CD4-positive, CD25-positive, alpha-beta regulatory T cell (primary cell): ENCODE measurements at places on chromosomes 7 and 10.

DNA sequence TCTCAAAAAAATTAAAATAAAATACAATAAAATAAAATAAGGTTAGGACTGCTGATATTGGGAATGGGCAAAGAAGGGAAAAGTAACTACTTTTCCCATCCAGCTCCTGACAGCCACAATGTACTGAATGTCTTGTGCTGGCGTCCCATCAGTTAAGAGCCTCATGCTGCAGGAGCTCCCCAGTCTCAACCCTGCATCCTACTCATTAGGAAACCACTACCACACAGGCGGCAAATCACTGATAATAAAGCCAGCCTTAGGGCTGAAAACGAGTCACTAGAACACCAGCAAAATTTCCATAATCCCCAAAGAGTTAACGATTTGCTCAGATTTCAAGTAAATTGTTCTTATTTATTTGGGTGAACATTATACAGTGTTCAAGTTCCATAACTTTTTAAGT is 4.3 kb downstream of the YWHAG start:
- DNase-seq, result no peak

- no peak for DNase-seq
These were observed 60.5 kb downstream of the RNF133 start for GRCh38 chr7:122638459-122638858.

- no peak for DNase-seq
These were observed 636.3 kb downstream of the PARD3 start for GRCh38 chr10:34178756-34179155.

DNA sequence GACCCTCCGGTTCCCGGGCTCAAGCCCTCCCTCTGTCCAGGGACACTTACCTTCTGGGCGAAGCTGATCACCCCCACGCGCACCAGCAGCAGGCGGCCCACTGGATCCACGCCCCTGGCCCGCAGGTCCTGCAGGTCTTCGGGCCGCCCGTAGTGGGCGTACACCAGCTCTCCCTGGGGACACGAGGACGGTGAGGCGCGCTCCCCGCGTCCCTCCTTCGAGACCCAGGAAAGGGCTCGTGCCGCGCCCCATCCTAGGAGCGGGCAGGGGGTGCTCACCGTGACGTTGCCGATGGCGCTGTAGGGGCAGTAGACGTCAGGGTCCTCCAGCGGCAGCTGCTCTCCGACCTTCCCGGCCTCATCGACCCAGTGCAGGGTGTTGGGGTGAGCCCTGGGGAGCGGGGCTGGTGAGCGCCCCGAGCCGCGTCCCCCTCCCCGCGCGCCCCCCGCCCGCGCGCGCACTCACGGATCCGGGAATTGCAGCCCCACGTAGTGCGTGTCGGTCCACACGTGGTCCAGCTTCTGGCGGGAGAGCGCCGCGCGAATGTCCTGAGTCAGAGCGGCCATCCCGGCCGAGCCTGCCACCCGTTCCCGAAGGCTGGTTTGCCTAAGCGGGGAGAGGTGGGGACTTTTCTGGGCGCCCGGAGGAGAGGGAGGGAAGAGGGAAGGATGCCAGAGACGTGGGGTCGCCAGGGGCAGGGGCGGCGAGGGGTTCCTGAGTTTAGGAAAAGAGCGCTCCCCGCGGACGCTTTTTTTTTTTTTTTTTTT is 8.2 kb downstream of the TFR2 start:
- peak; percentile 75 for DNase-seq

GRCh38 chr10:18100669-18101068 is 39.6 kb upstream of the CACNB2 start:
- DNase-seq, result no peak

- no peak for DNase-seq
These were observed 163.2 kb upstream of the GPR26 start for GRCh38 chr10:123502983-123503382.

DNA sequence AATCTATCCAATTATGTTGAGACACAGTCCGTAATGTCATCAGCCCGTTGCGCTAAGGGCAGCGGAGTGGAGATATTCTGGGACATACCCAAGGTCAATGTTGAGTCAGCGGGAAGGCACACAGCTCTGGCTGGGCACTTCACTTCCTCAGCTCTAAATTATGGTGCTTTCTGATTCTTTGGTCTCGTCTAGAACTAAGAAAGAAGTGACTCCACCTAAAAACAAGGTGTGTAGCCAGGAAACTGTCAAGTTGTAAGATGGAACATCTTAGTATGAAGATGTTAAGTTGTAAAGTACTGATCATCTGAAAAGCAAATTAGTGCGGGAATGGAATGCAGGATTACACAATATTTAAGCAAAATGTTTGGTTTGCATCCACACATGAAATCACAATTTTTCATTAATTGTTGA is 43.1 kb downstream of the BAIAP2L1 start:
- DNase-seq, result no peak

GRCh38 chr10:28075424-28075823 is 76.5 kb upstream of the ODAD2 start:
- no peak for DNase-seq

GRCh38 chr7:95986178-95986764 is 213.9 kb downstream of the DYNC1I1 start:
- no peak for DNase-seq

DNA sequence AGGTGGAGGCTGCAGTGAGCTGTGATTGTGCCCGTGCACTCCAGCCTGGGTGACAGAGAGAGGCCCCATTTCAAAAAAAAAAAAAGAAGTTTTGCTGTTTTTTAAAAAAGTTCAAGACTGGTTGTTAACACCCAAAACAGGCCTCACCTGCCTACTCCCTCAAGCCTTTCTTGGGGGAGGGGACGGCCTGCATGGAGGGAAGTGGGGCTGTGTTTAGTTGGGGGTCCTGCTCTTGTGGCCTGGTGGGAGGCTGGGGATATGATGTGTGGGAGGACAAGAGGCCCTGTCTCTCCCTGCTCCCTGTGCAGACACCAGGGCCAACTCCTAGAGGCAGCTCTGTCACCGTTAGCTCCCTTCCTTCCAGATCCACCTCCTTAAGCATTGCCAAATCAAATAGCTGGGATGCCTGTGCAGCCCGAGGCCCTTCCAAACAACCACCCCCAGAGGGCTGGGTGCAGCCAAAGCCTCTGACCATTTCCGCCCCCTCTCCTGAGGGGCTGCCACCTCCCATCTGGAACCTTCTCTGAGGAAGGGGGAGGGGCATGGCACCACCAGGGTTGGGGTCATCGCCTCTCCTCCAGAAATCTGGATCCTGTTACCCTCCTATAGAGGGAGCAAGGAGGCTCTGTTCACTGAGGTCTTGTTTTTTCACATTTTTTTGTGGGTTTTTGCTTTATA is 32.9 kb upstream of the ANKRD2 start:
- no peak for DNase-seq

- DNase-seq, result no peak
These were observed 181.1 kb downstream of the HERPUD2 start for GRCh38 chr7:35513828-35514227.

DNA sequence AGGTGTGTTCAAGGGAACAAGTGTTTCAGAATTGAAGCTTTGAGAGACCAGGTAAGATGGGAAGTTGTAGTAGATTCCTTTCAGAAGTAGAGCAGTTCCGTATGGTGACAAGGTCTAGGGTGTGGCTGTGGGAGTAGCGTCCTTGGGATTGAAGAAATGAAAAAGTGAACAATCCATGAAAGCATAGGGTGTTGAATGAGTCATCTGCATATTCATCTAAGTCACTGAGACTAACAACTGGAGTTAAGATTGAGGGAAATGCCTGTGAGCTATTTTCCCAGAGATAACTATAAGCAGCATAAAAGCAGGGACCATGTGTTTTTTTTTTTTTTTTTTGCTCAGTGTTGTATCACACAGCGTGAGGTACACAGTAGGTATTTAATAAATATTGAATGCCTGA is 134.8 kb downstream of the PHTF2 start:
- DNase-seq, result no peak

DNA sequence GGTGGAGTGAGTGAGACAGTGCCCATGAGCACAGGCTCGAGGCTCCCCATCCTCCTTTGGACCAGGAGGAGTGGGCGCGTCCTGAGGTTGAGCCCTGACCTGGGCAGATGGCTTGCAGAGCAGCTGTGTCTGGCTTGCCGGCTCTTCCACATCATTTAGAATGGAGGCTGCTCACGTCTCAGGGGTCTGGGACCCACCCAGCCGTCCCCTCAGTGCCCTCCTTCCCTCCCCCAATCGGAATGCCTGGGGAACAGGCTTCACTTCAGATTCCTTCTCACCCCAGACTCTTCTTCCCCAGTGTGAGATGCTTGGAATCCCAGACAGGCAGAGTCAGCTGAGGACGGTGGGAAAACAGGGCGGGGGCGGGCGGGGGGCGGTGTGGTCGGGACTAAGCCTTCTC is 968.6 kb upstream of the ZNF722 start:
- no peak for DNase-seq

DNA sequence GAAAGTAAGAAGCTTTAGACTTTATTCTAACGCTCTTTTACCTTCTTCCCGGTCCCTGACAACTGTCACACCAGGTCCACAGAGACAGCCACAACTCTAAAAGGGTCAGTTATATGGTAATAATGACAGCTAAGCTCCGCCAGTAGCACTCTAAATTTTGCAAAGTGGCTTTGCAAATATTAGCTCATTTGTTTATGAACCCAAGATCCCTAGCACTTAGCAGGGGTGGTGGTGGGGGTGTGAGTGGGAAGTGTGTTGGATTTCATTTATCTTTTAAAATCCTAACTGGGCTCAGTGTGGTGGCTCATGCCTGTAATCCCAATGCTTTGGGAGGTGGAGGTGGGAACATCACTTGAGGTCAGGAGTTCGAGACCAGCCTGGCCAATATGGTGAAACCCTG is 34.8 kb upstream of the SDK1 start:
- DNase-seq, result no peak

- no peak for DNase-seq
These were observed 1.4 kb upstream of the PILRB start for GRCh38 chr7:100356416-100357068.

DNA sequence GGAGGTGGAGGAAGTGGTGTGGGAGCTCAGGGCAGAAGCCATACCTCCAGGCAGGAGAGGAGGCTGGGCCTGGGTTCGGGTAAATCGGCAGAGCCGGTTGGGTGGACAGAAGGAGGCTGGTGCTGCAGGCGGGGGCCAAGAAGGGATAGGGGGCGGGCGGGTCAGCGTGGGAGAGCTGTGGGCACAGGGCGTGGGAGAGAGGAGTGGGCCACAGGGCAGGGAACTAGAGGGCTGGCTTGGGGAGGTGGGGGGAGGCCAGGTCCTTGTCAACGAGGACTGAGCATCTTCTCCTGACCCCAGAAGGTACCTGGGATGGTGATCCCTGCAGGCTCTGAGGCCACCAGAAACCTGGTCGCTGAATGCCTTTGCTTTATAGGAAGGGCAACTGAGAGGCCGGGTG is 11.9 kb downstream of the LAT2 start:
- DNase-seq, result no peak

DNA sequence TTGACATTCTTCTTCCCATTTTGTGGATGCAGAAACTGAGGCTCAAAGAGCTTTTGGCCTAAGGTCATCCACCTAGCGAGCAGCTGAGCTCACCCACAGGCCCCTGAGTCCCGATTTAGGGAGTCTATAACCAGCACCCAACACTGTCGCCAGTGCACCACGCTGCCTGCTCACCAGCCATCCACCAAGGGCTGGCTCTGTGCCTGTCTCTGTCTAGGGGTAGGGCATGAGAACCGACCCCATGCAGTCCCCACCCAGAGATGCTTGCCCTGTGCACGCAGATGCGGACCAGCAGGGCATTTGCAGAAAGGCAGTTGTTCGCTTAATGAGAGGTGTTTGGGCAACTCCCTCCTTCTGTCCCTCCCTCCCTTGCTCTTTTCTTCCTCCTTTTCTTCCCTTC is 97.2 kb downstream of the GRK5 start:
- DNase-seq, result no peak

DNA sequence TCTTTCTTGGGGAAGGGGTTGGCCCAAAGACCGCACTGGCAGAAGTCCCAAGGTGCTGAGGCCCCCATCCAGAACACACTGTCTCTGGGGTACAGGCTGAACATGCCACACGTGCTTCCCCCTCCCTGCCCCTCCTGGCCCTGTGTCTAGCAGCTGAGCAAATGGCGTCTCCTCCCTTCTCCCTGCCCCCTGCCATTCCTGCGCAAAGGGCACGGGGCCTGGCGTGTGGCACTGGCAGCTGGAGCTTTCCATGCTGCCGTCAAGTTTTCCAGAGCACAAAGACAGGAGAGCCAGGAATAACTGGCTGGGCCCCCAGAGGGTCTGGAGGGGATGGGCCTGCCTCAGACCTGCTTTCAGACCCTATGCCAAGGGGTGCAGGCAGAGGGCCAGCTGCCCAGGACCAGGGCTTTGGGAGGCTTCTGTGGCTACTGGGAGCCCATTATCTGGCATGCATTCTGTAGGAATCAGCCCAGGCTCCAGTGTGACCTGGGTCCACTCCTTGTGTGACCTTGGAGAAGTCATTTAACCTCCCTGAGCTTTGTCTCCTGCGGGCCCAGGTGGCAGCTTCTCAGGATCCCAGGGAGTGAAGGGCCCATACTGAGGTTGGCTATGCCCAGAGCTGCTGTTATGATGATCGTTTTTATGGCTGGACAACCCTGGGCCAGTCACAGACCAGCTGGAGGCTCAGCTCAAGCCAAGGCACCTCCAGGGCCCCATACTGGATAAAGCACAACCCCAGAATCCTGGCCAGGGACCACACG is 710 bp upstream of the LDB3 start:
- no peak for DNase-seq

DNA sequence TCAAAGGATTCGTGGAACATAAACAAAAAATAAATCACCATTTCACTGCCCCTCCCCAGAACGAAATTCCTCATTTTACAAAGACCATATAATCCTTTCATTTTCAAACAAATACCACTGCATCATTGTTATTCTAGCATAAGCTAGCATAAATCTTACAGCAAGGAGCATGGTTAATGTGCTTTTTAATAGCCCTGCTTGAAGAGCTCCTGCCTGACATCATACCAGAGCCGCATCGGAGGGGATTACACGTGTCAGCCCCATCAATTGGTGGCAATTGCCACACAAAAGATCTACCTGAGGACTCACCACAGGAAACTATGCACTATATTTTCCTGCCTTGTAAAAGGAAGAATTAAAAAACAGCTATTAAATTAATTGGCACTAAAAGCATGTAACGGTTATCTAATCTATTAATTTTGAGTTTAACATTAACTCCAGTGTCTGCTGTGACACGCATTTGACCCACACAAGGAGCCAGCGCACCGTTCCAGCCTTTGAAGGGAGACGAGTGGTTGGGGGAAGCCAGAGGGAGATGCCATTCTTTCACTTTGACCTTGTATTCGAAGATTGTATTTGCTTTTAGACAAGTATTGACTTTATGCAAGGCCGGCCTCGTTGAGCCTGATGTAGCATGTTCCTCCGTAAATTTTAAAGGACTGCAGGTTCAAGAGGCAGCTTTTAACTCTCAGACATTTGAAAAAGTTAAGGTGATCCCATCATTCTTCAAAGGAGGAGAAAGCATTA is 261.1 kb upstream of the RNF32 start:
- DNase-seq, result no peak

DNA sequence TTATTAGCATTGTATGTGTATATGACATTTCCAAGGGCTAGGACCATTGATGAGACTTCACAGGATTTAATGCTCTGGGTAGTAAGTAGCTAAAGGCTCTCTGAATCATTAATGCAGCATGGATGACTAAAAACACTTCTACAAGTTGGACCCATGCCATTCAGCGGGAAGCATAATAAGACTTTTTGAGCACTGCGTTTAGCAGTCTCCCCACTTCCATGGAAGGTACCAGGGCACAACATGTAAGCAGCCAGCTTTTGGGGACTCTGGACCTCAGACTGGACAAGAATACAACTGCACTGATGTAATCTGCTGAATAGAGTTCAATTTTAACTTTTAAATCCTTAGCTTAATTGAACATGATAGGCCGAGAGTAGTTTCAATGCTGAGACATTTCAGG is 191.7 kb upstream of the IMMP2L start:
- no peak for DNase-seq
